Retina (tissue), 1 donor: ENCODE measurements at places on chromosomes 1 and 21.

GRCh38 chr1:58006421-58007046, 540.0 kb downstream of the OMA1 start:
- DNase-seq, result no peak

DNA sequence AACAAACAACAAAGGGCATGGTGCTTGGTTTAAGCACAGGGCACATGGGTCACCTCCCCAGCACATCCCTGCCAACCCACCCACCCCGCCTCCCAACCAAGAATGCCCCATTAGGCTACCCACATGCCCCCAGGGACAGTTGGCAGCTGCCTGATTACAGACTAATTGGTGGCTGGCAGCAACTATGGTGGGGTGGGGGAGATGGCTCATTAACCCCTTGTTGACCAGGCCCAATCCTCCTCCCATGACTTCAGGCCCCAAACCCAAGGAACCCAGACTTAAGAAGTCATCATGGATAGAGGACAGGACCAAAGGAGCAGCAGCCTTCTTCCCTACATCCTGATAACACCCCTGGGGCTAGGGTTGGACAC, 1.3 kb downstream of the RIMS3 start:
- DNase-seq, result no peak

GRCh38 chr21:43815107-43815613, 25.8 kb downstream of the RRP1 start:
- no peak for DNase-seq

DNA sequence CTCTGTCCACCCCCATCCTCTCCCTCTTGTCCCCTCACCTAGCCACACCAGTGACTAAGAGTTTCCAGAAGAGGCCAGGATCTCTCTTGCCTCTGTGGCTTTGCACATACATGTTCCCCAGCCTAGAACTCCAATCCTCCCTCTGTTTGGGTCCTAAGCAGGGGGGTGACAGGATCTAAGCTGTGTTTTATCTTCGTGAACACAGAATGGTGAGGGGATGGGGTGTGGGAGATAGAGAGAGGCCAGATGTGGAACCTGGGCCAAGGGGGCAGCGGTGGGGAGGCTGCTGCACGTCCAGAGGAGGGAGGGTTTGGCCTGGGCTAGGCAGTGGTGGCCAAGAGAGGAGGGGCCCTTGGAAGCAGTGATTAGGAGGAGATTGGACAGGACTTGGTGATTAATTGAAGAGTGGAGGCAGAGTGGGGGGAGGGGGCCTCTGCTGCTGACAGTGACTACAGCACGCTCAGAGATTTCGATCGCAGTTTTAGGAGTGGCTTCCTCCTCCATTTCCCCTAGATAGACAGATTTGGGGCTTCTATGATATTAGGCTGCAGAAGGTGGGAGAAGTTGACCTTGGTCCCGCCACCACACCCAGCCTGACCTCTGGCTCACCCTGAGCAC, 17.1 kb upstream of the ADGRB2 start:
- peak; percentile 54 for DNase-seq

- no peak for DNase-seq
These were observed 91.6 kb downstream of the KIF26B start for GRCh38 chr1:245246433-245246832.

- DNase-seq, result no peak
These were observed 296.8 kb downstream of the PBX1 start for GRCh38 chr1:164855716-164856329.

DNA sequence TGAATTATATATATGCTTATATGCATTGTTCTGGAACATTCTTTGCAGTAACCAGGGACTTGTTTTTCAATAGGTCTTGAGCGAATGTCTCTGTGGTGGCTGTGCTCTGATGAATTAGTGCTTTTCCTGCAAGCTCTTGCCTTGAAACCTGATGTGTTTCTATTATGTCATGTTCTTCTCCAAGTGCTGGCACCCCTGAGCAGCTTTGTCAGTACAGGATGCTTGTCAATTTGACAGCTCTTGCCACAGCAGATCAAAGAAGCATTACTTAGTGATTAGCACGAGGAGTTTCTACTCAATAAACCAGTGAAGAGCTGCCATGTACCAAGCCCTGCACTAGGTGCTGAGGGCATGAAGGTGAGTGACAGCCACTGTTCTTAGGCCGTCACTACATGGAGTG, 171.9 kb downstream of the PRDM2 start:
- DNase-seq, result no peak

DNA sequence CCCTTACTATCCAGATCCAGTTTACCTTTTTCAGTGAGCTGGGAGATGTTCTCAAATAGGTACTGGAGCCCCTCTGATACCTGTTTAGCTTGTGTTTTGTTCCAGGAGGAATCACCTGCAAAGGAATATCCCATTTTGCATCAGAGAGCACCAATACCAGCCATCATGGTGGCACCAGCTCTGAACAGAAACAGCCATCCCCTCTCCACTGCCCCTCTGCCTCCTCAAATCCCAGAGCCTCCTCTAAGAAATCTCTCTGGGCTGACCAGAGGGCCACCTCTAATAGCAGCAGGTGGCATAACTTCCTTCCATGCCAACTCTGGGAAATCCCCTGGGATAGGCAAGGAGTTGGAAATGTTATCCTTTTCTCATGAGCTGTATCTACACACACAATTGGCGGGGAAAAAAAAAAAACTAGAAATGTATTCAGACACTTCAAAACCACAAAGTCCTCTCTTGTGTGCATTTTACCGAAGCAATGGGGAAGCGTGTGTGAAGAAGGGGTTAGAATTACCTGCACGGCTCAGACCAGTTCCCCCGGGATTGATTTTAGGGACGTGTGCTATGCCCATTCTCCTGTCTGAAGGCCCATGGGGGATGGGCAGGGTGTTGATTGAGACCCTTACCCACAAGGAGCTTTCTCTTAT, 2.4 kb downstream of the PGLYRP4 start:
- DNase-seq, result no peak

DNA sequence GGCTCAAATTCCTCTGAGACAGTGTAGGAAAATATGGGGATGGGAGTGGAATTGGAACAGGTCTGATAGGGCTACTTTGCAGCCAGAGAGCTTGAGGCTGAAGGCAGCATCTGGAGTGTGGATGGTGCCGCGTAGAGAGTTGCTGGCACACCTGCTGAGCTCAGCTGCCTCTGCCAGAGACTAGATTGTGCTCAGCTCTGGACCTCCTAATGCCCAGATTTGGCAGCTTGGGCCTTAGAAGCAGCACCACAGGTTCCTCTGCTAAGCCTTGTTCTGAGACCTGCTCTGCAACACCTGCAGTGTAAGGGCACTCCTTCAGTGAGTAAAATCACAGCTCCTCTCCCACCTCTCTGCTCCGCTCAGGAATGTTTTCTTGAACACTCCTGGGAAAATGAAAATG, 23.3 kb downstream of the ACOT11 start:
- DNase-seq, result no peak
